ENCODE measurements at places on chromosomes 1 and 21.
A peak's percentile ranks its signal among the peaks of the same experiment; 100 is the strongest.

GRCh38 chr1:216332003-216332402 is 91.2 kb downstream of the USH2A start:
- DNase-seq = no peak

DNA sequence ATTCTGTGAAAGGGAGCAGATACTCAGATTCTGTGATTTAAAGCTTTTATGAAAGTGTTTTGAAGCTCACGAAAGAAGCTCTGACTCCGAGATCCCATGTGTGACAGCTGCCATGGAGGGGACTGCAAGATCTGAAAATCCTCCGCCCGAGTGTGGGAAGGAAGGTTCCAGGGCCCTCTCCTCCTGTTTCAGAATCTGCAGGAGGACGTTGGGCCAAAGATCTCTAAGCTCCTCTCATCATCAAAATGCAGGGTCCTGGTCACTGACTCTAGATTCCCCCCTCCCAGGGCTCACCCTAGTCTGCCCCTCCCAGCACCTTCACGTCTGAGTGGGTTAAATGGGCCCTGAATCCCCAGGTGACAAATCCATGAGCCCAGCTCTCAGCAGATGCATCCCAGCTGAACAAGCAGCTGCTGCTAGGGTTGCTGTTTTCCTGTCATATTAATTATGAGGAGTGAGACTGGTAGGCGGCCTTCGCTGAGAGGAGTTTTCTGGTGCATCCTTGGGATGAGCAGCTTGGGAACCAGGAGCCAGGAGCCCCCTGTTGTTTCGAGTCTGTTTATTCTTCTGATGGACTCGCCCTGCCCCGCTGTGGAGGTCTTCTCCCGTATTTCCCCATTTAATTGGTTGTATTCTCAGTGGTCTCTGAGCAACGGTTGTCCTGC is 402.0 kb downstream of the MATN1 start:
- DNase-seq = no peak

DNA sequence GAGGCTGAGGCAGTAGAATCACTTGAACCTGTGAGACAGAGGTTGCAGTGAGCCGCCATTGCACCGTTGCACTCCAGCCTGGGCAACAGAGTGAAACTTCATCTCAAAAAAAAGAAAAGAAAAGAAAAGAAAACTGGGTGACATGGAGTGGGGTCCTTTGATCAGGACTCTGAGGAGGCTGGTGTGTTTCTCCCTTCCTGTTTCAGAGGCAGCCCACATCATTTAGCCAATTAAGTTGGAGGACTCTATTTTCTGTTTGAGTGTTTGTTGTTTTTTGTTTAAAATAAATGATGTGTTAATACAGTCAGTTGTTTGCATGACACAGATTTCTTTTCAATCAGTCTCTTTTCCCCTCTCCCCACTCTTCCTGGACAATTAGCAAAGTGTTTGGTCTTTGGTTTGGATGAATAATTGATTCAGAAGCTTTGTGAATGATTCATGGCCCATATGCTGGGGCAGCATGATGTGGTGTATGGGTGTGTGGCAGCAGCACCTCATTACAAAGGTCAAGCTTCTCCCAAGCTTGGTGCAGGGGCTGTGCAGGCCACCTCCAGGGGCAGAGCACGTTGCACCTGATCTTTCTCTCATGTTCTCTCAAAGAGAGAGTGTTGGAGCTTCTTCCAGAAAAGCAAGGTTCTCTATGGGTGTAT is 48.8 kb downstream of the CACNA1E start:
- no peak for DNase-seq

GRCh38 chr1:166855558-166855957 is 16.3 kb downstream of the POGK start:
- DNase-seq = no peak

GRCh38 chr1:111895469-111895868 is 94.0 kb downstream of the KCND3 start:
- DNase-seq = no peak

DNA sequence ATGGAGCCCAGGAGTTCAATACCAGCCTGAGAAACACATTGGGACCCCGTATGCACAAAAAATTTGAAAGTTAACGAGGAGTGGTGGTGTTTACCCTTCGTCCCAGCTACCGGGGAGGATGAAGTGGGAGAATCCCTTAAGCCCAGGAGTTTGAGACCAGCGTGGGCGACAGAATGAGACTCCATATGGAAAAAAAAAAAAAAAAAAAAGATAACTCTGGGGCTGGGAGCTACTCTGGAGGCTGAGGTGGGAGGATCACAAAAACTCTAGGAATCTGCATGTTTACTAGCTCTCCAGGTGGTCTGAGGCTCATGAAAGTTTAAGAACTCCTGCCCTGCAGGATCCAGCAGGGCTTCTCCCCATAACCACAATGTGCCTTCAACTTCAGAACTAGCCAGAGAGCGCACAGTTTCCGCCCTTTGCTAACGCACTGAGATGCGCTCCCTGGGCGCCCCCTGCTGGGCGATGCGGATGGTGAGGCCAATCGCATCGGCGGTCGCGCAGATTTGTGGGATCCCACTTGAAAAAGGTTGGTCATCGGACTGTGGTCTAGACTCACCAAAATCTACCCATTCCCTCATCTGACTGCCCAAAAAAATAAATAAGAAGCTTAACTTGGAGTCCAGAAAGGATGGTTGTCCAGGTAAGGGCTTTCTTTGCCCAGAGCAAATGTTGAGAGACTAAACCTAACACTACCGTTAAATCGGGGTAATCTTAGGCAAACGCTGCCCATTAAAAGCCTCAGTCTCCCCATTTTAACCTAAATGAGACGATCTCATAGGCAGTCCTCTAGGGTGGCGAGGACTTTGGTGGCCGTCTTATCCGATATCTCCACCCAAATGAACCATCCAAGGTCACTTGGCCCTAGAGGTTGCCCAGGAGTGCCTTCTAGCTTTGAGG is 8.8 kb downstream of the ZNF683 start:
- peak; percentile 86 for DNase-seq

DNA sequence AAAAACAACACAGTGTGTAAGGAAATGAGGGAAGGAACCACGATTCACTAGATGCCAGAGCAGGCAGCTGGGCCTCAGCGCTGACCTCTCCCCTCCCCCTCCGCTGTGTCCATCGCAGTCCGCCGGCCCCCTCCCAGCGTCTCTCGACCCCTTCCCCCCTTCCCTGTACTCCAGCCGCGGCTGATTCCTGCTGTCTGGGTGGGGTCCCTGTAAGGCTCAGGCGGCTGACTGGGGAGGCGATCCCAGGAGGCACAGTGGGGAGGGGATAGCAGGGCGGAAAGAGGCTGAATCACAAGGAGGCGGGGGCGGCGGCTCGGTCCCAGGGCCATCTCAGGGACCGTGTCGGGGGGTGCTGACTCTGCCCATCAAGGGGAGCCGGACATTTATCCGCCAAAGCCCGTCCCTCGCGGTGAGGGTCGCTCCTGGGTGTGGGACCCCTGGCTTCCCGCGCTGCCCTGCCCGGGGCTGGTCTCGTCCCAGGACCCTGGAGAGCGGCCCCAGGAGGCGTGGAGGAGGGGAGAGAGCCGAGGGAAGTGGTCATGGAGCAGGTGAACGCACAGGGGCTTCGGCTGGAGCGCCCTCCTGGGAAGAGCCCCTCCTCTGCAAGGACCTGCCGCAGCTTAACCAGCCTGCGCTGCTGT is 241.9 kb downstream of the PTPRU start:
- no peak for DNase-seq

DNA sequence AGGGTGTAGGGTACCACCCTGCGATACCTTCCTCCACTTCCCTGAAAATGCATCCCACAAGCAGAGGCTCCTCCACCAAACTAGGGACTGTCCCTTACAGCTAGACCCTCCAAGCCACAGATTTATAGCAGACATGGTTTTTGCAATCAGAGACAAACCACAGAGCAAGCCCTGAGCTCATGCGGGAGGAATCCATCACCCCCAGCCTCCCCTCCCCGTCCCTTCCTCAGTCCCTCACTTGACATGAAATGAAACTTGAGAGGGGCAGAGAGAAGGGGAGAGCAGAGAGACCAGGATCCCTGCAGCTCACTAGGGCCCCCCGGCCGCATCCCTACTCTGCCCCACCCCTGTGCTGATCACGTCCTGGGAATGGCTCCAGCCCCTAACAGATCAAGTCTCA is 94.9 kb downstream of the MRPL37 start:
- DNase-seq = no peak

- DNase-seq = no peak
These were observed 11.4 kb downstream of the SAMD11 start for GRCh38 chr1:934991-935750.

- no peak for DNase-seq
These were observed 1.3 kb downstream of the COL24A1 start for GRCh38 chr1:86155051-86155806.

- DNase-seq = no peak
These were observed 560.2 kb upstream of the ZRANB2 start for GRCh38 chr1:71640998-71641397.

DNA sequence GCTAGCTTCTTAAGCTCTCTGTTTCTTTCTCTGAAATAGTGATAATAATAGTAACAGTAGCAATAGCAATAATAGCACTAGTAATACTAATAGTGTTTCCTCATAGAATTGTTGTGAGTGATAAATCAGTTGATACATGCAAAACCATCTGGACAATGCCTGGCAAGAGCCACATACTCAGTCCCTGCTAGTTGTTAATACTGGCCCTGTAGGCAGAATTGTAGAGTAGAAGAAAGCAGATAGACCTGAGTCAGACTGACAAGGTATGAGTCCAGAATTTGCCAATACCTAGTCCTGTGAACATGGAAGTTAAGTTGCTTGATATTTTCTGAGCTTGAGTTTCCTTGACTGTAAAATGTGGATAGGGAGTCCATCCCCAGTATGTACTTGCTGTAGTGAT is 171.9 kb downstream of the C1orf21 start:
- DNase-seq = no peak

DNA sequence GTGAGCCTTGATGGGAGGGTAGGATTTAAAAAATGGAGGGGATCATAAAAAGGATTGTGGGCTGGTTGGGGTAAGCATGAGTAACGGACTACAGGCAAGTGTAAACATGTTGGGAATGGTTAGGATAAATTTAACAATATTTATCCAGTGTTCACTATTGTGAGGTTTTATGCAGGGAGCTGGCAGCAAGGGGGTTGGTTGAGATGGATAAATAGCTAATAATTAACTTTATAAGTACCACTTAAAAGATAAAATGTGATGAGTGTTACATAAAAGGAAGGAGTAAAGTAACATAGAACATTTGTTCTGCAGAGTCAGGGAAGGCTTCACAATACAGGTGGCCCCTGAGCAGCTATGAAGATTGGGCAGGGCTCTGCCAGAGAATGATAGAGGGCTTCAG is 109.0 kb downstream of the NGF start:
- DNase-seq = no peak

- no peak for DNase-seq
These were observed 607.6 kb upstream of the ADGRL4 start for GRCh38 chr1:79614106-79614505.

DNA sequence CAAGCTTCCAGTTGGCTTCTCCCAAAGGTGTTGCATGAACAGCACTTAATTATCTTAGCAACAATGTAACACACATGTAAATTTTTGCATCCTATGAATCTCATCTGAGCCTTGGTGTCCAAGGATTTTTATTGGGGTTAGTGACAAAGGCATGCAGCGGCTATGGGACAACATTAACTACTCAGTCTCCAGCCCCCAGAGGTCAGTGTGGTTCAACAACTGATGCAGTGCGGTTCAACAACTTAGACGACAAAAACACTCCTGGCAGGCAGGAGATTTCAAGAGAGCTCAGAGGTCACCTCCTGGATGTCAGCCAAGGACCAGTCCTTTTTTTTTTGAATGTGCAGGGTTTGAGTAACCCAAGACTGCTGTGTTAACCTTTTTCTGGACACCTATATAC is 77.5 kb upstream of the HMCN1 start:
- DNase-seq = no peak

DNA sequence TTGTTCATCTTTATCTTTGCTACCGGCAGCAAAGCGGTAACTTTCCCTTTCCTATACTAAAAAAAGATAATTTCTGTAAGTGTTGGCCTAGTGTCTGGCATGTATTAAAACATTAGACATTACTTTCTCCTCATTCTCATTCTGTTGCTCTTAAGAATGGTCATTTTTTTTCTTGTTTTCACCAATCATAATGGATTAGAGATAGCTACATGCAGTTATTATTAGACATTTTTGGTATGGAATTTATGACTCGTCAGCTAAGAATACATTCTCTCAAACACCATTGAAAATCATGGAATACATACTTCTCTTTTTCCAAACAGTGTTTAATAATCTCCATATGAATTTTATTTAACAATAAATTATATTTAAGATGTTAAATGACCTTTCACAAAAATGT is 1154.6 kb downstream of the BRINP3 start:
- no peak for DNase-seq

DNA sequence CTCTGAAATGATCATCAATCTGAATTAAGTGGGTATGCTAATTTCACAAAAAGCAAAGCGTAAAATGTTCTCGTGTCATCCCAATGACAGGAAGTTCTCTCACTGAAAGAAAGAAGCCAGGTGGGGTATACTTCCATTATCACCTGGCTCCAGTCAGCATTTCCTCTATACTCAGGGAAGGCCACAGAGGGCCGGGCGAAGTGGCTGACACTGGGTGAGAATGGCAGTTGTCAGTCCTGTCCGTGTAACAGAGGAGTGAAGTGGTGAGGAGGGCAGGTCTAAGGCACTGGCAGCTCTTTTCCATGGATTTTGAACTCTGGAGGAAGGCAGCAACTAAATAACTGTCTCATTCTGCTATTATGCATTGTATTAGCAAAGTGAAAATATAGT is 60.4 kb downstream of the CAPN2 start:
- no peak for DNase-seq

GRCh38 chr1:62981434-62981833 is 197.5 kb downstream of the ATG4C start:
- DNase-seq = no peak

GRCh38 chr21:25199944-25200343 is 407.3 kb downstream of the MRPL39 start:
- DNase-seq = no peak

DNA sequence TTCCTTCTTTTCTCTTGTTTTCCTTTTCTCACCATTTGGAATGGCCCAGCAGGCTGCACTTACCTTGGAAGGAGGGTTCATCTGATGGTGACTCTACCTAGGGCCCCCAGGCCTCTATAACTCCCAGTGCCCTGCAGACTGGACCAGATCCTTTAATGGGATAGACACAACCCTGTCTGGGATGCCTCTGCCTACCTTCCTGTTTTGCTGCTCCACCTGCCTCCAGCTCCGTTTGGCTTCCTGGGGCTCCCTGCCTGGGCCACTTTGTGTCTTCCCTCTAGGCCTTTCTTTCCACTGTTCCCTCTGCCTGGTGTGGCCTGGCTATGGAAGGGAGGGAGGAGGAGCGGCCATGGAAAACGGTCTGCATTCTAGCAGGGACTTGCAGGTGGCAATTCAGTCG is 7.5 kb downstream of the PCSK9 start:
- no peak for DNase-seq

GRCh38 chr21:46190491-46191131 is 6.4 kb upstream of the SPATC1L start:
- DNase-seq = no peak

- no peak for DNase-seq
These were observed 73.1 kb upstream of the TSHB start for GRCh38 chr1:114956570-114956969.

- no peak for DNase-seq
These were observed 62.8 kb downstream of the NVL start for GRCh38 chr1:224266915-224267856.

GRCh38 chr1:62924983-62925790 is 141.3 kb downstream of the ATG4C start:
- no peak for DNase-seq
